Endothelial cell of umbilical vein (primary cell): ENCODE measurements at places on chromosomes 5 and 9.

GRCh38 chr9:106893088-106893487, 30.1 kb downstream of the ZNF462 start:
- peak; percentile 66 for DNase-seq

DNA sequence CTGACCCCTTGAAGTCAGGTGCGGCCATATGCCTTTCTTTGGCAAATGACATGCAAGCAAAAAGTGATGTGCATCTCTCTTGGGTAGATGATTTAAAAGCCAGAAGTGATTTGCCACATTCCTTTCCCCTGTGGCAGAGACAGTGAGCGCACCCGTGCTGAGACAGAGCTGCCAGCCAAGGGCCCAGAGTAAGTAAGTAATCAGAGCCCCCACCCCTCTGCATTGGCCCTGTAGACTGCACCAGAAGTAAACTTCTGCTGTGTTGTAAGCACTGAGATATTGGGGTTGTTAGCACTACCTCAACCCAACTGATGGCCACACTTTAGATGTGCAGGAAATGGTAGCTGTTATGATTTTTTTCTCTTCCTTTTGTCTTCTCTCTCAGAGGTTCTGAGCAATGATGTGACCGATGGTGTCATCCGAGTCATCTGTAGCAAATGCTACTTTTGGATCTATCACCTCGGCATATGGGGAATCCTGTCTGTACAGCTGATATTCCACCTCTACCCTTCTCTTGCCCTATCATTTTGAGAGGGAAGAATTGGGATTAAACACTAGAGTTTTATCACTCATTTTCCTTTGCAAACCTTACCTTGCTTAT, 58.0 kb downstream of the DOCK2 start:
- no peak for DNase-seq

- DNase-seq = no peak
Observed at GRCh38 chr5:74257060-74257527, 383.4 kb downstream of the ENC1 start.

DNA sequence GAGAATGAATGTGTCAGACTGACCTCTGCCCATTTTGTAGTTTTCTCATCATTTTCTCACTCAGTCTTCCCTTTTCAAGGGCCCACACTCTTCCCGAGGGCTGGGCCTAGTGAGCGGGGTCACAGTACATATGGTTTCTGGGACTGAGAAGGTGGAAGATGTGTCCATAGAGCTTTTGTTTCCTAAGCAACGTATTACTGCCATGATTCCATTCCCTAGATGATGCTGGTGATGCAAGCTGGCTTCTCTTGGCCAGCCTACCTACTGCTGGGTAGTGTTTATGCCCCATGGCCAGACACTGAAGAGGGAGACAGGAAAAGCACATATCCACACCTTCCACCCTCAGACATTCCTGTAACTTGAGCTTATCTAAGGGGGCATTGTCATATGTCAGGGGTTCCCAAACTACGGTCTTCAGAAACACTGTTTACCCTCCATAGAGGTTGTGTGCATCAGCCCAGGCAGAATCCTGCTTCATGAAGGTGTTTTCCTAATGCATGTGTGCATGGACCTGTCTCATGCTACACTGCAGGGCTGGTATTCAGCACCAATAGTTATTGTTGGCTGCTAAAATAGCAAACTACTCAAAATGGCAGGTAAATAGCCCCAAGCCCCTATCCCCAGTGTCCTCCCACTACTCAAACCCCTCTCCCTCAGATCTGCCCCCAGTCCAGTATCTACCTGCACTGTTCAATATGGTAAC, 9.5 kb downstream of the IRF1 start:
- no peak for DNase-seq

DNA sequence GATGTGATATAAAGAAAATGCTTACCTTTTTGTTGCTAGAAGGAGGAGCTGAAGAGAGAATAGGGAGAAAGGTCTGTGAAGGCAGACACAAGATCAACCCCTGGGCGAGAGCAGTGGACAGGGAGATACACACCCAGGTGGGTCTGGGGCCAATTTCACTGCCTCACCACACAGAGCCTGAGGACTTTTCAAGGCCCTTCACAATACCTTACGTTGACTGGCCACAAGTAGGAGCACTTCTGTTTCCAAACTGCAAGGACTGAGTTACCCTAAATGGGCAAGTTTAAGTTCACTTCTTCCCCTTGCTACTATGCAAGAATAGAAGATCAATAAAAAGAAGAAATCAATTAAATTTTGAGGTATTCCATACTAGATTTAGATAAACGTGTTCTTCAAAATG, 174.5 kb upstream of the SLC12A2 start:
- peak; percentile 68 for DNase-seq

- no peak for DNase-seq
Observed at GRCh38 chr9:117156771-117157535, 257.9 kb downstream of the ASTN2 start.

GRCh38 chr5:77022511-77023417, 7.4 kb upstream of the AGGF1 start:
- no peak for DNase-seq
